ENCODE measurements at places on chromosomes 7 and 10.

GRCh38 chr10:4252701-4253100 is 467.7 kb upstream of the KLF6 start:
- DNase-seq, result no peak

DNA sequence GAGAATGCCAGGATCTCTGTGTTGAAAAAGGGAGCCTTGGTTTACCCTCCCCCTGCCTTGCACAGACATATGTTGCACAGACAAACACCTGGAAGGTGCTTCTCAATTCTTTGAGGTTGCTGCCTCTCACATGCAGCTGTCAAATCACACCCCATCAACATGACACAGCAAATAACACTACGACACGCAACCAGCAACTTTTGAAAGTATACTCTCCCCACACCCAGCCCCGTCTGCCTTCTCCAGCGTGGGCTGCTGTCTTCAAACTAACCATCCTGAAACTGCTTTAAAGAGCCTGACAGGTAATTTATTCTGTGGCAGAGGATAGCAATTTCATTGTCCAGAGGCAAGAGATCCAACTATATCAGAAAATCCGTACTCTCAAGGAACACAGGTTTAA is 136.1 kb downstream of the PLXNA4 start:
- no peak for DNase-seq

DNA sequence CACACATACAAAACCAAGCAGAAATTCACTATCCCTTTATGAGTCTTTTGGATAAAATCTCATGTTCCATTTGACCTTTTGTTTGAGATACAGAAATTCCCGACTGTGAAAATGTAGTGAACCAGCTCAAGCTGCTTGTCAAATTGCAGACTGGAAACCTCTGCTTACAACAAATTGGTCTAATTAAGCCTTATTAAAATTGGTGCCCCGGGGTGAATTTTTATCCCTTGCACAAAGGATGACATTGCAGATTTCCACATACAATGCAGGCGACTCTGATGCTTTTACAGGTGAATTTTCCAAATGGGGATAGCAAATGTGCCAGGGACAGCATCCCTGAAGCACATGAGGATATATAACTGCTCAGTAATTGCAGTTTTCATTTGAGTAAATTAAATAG is 257.3 kb downstream of the BMPER start:
- no peak for DNase-seq

DNA sequence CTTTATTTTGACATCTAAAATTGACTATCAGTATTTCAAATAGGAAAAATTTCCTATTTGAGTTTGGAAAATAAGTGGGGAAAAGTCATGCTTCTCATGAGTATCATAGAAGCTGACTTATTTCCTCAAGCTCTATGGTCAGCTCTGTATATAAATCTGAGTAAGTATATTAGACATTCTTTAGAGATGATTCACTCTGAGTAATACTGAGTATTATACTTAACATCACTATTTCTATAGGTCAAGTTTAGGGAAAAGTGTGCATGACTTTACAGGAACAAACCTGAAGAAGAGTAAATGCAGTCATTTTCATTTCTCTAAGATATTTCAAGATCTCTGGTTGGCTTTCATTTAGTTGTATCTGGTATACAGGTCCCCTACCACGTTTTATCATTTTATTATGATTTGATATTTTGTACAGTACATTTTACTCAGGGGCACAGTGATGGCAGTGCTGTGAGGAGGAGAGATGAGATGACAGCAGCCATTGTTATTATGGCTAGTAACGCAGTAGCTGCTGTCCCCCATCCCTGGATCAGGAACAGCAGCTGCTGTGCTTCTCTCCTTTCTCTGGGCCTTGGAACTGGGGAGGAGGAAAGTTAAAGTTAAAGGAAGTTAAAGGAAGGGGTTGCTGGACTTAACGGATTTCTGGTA is 15.2 kb downstream of the SND1 start:
- DNase-seq, result no peak

DNA sequence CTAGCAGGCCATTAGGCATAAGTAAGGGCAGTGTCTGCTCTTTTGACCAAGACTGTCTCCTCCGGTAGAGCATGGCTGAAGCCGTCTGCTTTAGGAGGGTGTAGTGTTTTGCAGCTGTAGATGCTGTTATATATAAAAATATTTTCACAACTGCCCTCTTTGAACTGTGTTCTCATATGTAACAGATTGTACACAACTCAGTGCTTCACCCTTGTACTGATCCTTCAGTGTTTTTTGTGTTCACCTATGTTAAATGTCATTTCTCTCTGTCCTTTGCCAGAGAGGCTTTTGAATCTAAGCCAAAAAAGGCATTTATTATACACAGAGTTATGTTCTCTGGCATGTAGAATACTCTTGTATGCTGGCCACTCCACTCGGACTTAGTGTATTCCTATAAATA is 135.5 kb downstream of the BICC1 start:
- DNase-seq, result no peak
